Activated T-helper 1 cell treated with anti-CD3 and anti-CD28 coated beads, Interleukin-2, amount 50 U/mL, for 16 hours (primary cell): ENCODE measurements at places on chromosomes 4 and X.

- DNase-seq, result no peak
Measured at GRCh38 chr4:74410272-74410671, 34.7 kb upstream of the AREG start.

DNA sequence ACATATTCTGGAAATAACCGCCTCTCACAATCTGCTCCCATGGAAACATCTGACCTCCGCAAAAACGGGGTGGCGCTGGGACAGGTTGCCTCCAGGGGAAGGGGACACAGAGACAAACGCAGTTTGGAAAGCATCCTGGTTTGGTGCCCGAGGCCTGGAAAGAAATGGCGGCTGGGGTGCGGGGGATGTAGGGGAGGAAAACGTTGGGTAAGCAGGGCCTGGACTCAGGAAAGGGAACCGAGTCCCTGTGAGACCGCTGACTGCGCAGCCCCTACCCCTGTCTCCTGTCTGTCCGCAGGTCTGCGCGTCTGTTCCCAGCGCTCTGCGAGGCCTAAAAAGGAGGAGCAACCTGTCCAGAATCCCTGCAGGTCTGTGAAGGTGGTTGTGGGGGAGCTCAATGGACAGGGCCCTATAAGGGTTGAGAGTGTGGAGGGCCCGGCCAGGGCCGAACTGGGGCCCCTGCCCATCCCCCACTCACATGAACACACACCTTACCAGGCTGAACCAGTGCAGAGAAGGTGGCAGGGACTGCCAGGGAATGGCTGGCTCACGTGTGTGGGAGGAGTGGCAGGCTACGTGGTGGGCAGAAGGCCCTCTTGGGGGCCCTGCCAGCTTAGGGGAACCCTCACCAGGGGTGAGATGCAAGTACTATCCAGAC, 672 bp downstream of the TCEAL3 start:
- DNase-seq, result no peak

GRCh38 chrX:54423161-54423888, 16.9 kb upstream of the TSR2 start:
- no peak for DNase-seq

DNA sequence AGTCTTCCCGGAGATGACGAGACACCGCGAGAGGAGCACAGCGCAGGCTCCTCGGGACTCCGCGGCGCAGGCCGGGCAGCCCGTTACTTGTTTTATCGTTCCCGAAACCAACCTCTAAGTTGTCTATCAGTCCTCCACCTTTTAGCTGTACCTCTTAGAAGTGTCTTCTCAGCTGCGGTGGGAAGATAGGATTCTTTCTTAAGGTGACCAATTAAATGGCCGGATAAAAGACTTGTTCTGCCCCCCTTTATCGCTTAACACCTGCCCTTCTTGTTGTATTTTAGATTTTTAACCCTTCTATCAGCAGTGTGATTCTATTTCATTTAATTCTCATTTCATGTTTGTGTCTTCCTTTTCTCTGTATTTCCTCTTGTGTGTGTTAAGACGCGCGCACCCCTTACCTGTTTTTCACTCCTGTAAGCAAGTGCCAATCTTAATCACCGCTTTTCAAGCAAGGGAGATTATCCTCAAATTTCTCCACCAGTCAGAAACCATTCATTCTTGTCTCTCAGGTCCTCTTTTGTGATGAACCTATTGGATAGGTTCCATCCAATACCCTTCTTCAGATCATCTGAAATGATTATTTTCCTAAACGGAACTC, at the start of gene SLC9B2:
TSS of gene SLC9B2 (minus strand) at position 15 of the 601 bp plus-strand sequence. CDS start 9,211 bp downstream, outside the sequence.
- no peak for DNase-seq

DNA sequence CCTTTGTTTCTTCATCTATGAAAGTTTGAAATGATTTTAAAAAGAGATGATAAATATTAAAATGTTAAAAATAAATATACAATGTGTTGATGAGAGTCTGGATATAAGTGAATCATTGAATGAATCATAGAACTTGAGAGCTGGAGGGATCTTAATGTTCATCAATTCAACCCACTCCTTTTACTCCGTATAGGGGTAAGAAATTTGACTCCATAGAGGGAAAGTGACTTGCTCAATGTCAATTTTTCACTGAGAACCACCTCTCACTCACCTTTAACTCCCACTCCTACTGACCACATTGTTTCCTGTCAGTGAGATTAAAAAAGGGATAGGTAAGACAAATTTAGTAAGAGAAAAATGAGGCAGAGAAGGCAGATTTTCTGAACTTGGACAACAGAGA, 557.2 kb upstream of the GRIA3 start:
- DNase-seq, result no peak

DNA sequence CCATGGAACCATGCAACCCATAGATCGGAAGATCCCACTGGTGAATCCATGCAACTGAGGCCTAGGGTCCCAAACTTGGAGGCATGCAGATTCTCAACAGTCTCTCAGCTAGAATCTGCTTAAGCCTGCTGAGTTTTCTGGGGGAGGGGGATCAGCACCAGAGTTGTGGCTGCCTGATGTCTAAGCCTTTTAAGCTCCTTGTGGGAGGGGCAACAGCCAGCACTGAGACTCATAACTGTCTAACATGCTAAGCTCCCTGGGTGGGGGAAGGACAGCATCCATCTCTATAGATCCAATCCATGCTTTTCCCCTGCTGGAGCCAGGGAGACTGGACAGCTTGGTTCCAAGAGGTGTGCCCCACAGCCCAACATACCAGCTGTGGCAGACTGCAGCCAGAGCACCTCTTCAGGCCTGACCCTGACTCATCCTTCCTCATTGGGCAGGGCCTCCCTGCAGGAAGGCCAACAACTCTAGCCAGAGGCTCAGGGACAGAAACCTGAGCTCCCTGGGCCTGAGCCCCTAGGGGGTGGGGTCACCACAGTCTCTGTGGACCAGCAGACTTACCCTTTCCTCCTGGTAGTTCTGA, 300.1 kb upstream of the SLC7A11 start:
- no peak for DNase-seq

DNA sequence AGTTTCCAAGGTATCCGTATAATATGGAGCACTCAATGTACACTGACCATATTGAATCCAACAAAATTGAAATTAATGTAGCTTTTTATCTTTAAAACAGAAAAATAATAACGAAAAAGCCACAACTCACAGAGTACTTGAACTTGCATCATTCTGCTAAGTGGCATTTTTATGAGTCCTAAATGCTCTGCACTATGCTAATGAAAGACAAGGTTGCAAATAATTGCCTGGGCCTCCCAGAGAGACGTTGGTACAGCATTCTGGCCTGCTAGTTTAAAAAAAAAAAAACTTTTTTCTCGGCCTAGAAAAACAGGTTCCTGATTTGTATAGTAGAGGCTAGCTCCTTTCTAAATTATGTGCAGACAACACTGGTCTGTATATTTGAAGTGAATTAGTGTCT, 4.3 kb upstream of the FAM9B start:
- DNase-seq, result no peak
